ENCODE measurements at places on chromosomes 2 and 18. TPM values are rescaled to one million over a fixed set of nuclear protein-coding genes. Genes with fewer than 3 reads are reported as not detected.
A peak's percentile ranks its signal among the peaks of the same experiment; 100 is the strongest.

DNA sequence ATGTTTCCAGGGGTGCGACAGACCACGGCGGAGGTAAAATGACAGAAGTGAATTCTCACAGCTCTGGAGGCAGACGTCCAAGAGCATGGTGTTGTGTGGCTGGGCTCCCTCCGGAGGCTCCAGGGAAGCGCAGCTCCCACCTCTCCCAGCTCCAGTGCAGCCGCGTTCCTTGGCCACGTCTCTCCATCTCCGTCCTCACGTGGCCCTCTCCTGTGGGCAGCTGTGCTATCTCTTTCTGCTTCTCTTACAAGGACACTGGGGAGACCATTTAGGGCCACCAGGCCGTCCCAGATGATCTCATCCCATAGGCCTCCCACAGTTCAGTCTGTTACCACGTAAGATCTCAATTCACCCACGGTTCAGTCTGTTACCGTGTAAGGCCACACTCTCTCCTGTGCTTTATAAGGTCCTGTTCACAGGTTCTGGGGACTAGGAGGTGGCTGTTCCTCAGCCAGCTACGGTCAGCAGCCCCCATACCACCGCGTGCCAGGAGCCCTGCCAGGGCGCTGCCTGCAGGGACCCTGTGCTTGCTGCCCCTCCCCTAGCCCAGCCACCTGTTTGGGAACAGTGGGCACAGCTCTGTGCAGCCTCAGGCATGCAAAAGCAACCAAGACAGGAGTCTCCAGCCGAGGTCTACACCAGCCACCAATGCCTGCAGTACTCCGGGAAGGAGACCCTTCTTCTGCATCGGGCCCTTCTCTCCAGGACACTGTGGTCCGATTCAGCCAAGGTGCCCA lies 2.9 kb upstream of the MAB21L4 start:
- H3K27ac ChIP-seq: no peak overlapping the region
- no peak for DNase-seq
- no peaks in the 10 kb centered on the region for H3K36me3 ChIP-seq
- H3K4me3 ChIP-seq: no peak overlapping the region
- H3K4me1 ChIP-seq: no peaks in the 10 kb centered on the region

LRRTM4 gene
- total RNA-seq: 15.4 TPM

SPP2 gene
- not detected for total RNA-seq

GRCh38 chr18:35822413-35822812 lies 150.1 kb upstream of the RMP24 start:
- no peak overlapping the region for H3K4me3 ChIP-seq
- H3K27me3 ChIP-seq: no peaks in the 10 kb centered on the region
- DNase-seq: no peak
- no peaks in the 10 kb centered on the region for H3K4me1 ChIP-seq
- H3K36me3 ChIP-seq: no peaks in the 10 kb centered on the region

DNA sequence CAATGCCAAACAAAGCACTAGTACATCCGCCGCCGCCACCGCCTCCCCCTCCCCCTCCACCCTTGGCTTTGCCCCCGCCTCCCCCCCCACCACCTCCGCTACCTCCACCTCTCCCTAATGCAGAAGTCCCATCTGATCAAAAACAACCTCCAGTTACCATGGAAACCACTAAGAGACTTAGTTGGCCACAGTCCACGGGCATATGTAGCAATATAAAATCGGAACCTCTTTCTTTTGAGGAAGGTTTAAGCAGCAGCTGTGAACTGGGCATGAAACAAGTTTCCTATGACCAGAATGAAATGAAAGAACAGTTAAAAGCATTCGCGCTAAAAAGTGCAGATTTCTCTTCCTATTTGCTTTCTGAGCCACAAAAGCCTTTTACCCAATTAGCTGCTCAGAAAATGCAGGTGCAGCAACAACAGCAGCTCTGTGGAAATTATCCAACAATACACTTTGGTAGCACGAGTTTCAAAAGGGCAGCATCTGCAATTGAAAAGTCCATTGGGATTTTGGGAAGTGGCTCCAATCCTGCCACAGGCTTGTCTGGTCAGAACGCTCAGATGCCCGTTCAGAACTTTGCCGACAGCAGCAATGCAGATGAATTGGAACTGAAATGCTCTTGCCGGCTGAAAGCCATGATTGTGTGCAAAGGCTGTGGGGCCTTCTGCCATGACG lies 168.0 kb downstream of the ASXL3 start:
- no peak overlapping the region for H3K27ac ChIP-seq
- peaks cover 5% of the 10 kb centered on the region for H3K4me1 ChIP-seq
- DNase-seq: no peak
- peaks cover 13% of the 10 kb centered on the region for H3K36me3 ChIP-seq
- no peak overlapping the region for H3K4me3 ChIP-seq

ALKAL2 gene
- total RNA-seq: 0.95 TPM

- no peak for DNase-seq
- no peaks in the 10 kb centered on the region for H3K27me3 ChIP-seq
- peaks cover 35% of the 10 kb centered on the region for H3K4me1 ChIP-seq
- H3K4me3 ChIP-seq: no peak overlapping the region
- H3K27ac ChIP-seq: no peak overlapping the region
- H3K36me3 ChIP-seq: no peaks in the 10 kb centered on the region
Observed at GRCh38 chr2:42043789-42044394, 3.9 kb upstream of the PKDCC start.

FBXO15 gene
- 1.3 TPM for total RNA-seq

- no peak overlapping the region for H3K4me3 ChIP-seq
- no peaks in the 10 kb centered on the region for H3K4me1 ChIP-seq
- DNase-seq: no peak
- H3K27me3 ChIP-seq: no peaks in the 10 kb centered on the region
- no peak overlapping the region for H3K27ac ChIP-seq
- H3K36me3 ChIP-seq: no peaks in the 10 kb centered on the region
Observed at GRCh38 chr2:200695601-200696000, 109.8 kb downstream of the AOX1 start.

LIPT1 gene
- 6.6 TPM for total RNA-seq

- H3K27ac ChIP-seq: no peak overlapping the region
- peak; percentile 73 for DNase-seq
- H3K27me3 ChIP-seq: no peaks in the 10 kb centered on the region
- no peak overlapping the region for H3K4me3 ChIP-seq
- no peaks in the 10 kb centered on the region for H3K36me3 ChIP-seq
Observed at GRCh38 chr2:200104015-200104414, 148.6 kb downstream of the MAIP1 start.

GRCh38 chr2:8303322-8303832 lies 378.5 kb upstream of the ID2 start:
- no peaks in the 10 kb centered on the region for H3K27me3 ChIP-seq

DNA sequence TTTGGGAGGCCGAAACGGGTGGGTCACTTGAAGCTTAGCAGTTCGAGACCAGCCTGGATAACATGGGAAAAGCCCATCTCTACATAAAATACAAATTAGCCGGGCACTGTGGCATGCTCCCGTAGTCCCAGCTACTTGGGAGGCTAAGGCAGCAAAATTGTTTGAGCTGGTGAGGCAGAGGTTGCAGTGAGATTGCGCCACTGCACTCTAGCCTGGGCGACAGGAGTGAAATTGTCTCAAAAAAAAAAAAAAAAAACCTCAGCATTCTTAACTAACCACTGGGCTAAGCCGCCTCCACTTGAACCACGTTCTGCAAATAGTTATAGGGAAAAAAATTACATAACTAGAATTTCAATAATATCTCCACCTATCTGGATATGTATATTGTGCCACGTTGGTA lies 2.3 kb downstream of the FOXI3 start:
- DNase-seq: no peak
- no peaks in the 10 kb centered on the region for H3K4me1 ChIP-seq
- H3K4me3 ChIP-seq: no peak overlapping the region
- H3K27ac ChIP-seq: no peak overlapping the region
- peaks cover 64% of the 10 kb centered on the region for H3K27me3 ChIP-seq

GRCh38 chr2:230703514-230703913 lies 9.1 kb upstream of the CAB39 start:
- no peaks in the 10 kb centered on the region for H3K4me1 ChIP-seq
- H3K27ac ChIP-seq: no peak overlapping the region
- no peaks in the 10 kb centered on the region for H3K27me3 ChIP-seq
- no peak for DNase-seq
- no peaks in the 10 kb centered on the region for H3K36me3 ChIP-seq
- no peak overlapping the region for H3K4me3 ChIP-seq

TRPM8 gene
- 0.83 TPM for total RNA-seq

- DNase-seq: no peak
- H3K36me3 ChIP-seq: no peaks in the 10 kb centered on the region
- H3K27me3 ChIP-seq: no peaks in the 10 kb centered on the region
Observed at GRCh38 chr2:37377187-37377532, 32.7 kb downstream of the QPCT start.

MARCO gene
- not detected for total RNA-seq

TNFRSF11A gene
- 0.56 TPM for total RNA-seq

NEUROD1 gene
- total RNA-seq: not detected

DNA sequence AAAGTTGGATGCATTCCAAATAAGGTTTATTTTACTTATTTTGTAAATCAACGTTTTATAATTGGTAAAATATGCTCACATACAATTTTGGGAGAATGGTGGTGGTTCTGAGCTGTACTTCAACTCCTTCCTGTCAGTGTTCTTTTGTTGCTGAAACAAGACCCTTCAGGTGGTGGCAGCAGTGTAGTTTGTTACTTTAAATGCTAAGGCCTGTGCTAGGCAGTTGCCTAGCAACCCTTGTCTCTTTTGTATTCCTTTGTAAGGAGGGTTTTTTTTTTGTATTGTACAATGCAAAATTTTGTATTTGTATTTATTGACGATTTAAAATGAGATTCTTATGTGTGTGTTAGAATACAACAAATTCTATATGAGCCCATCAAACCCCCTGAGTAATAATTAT lies 166.0 kb upstream of the FAM98A start:
- H3K36me3 ChIP-seq: no peaks in the 10 kb centered on the region
- H3K27me3 ChIP-seq: no peaks in the 10 kb centered on the region
- no peak overlapping the region for H3K4me3 ChIP-seq
- peak overlapping the region; percentile 16 for H3K27ac ChIP-seq
- DNase-seq: no peak
- H3K4me1 ChIP-seq: no peaks in the 10 kb centered on the region

DNA sequence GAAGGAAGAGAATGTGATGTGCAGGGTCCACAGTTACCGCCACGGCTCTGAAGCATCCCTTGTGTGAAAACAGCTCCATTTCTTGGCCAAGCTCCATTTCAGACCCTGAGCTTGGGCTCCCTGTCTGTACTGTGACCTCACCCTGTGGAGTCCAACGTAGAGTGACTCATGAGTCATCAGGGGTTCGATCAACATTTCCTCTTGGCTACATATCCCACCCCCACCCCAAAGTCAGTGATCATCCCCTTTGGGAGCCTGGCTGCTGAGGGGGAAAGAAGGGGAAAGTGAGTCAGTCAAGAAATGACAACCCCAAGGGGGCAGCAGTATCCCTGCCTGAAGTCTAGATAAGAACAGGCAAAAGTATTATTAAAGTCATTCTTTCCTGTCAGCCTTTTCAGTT lies 62.2 kb downstream of the PAPOLG start:
- H3K4me3 ChIP-seq: no peak overlapping the region
- no peaks in the 10 kb centered on the region for H3K36me3 ChIP-seq
- H3K27ac ChIP-seq: no peak overlapping the region
- DNase-seq: peak; percentile 6
- H3K27me3 ChIP-seq: no peaks in the 10 kb centered on the region

DNA sequence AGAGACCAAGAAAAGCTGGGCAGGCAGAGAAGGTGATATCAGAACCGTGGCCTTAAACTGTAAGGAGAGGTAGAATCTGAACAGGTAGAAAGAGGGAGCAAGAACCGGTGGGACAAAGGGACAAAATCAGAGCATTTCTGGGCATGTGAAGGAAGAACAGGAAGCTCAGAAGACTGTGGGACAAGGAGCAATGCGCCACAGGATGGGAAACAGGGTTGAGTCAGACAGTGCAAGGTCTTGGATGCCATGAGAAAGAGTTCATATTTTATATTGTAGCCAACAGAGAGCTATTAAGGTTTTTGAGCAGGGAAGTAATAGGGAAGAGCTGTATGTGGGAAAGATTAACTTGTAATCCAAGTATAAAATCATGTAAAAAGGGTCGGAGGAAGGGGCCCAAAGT lies 106.4 kb upstream of the UGP2 start:
- no peaks in the 10 kb centered on the region for H3K36me3 ChIP-seq
- no peak overlapping the region for H3K4me3 ChIP-seq
- no peak overlapping the region for H3K27ac ChIP-seq
- no peak for DNase-seq

MYCN gene
- total RNA-seq: 48.1 TPM

GRCh38 chr2:191714925-191715324 lies 37.0 kb downstream of the NABP1 start:
- H3K4me3 ChIP-seq: no peak overlapping the region
- no peaks in the 10 kb centered on the region for H3K4me1 ChIP-seq
- no peak for DNase-seq
- no peak overlapping the region for H3K27ac ChIP-seq
- H3K27me3 ChIP-seq: no peaks in the 10 kb centered on the region

EPAS1 gene
- total RNA-seq: 4.8 TPM

DNA sequence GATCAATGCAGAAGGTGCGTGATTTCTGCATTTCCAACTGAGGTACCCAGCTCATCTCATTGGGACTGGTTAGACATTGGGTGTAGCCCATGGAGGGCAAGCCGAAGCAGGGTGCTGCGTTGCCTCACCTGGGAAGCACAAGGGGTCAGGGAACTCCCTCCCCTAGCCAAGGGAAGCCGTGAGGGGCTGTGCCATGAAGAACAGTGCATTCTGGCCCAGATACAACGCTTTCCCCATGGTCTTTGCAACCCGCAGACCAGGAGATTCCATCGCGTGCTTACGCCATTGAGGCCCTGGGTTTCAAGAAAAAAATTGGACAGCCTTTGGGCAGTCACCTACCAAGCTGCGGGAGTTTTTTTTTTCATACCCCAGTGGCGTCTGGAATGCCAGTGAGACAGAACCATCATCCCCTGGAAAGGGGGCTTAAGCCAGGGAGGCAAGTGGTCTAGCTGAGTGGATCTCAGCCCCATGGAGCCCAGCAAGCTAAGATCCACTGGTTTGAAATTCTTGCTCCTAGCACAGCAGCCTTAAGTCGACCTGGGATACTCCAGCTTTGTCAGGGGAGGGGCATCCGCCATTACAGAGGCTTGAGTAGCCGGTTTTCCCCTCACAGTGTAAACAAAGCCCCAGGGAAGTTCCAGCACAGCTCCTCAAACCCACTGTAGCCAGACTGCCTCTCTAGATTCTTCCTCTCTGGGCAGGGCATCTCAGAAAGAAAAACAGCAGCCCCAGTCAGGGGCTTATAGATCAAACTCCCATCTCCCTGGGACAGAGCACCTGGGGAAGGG lies 21.7 kb downstream of the TFPI start:
- H3K36me3 ChIP-seq: no peaks in the 10 kb centered on the region

DNA sequence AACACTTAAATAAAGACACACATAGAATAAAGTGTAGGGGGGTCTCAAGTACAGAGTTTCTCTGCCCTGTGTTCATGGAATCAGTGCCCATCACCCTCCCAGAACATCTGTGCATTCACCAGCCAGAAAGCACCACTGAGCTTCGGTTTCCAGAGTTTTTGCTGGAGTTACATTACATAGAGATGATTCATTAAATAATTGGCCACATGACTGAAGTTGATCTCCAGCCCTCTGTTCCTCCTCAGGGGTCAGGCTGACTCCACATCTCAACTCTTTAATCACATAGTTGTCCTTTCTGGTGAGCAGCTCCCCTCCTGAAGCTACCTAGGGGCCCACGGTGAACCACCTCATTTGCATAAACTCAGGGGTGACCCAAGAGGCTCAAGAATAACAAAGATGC lies 129.8 kb downstream of the METTL4 start:
- no peak overlapping the region for H3K4me3 ChIP-seq
- H3K27me3 ChIP-seq: no peaks in the 10 kb centered on the region
- DNase-seq: no peak
- H3K27ac ChIP-seq: no peak overlapping the region
- H3K36me3 ChIP-seq: no peaks in the 10 kb centered on the region

GRCh38 chr2:171523088-171524017 lies 1.1 kb downstream of the CYBRD1 start:
- peak overlapping the region; percentile 50 for H3K4me3 ChIP-seq
- no peaks in the 10 kb centered on the region for H3K36me3 ChIP-seq
- no peak overlapping the region for H3K27ac ChIP-seq
- peak; percentile 81 for DNase-seq
- H3K27me3 ChIP-seq: peaks cover 35% of the 10 kb centered on the region

All from cardiac muscle cell (in vitro differentiated cells and primary cell).